ENCODE measurements at places on chromosomes 2 and 18.

DNA sequence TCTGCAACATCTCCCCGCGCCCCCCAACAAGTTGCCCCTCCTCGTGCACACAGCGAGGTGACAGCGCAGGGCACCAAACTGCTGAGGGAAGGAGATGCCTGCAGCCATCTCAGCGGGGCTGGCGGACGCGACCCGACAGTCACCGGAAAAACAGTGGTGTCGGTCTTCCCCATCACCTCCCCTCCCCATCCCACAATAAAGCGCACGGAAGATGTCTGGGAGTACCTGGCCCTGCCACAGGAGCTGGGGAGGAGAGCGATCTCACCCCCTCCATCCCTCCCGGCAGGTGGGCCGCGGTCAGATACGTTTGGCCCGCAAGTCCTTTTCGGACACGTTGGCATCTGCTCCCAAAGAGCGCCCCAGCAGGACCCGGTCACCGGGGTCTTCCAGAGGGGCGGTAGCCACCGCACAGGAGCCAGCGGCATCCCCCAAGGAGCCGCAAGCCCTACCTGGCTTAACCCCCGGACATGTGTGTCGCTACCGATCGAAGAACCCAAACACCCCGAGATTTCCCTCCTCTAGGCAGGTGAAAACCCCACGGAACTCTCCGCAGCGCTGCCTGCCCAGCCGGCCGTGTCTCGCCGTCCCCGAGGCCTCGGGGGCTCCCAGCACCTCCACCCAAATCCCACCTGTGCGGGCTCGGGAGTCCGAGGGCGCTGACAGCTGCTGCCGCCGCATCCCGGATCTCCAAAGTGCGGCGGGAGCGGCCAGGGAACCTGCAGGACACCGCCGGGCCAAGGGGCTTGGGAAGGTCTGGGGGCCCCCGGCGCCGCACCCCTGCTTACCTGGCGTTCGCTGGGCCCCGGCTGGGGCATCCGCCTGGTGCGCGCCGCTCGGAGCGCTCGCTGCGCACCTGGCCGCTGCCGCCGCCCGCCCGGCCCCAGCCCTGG lies 657 bp downstream of the ATP8B1 start:
- DNase-seq, result no peak

- peak; percentile 81 for DNase-seq
Measured at GRCh38 chr2:152369176-152369860, 34.3 kb downstream of the FMNL2 start.

- DNase-seq, result no peak
Measured at GRCh38 chr2:79876430-79876829, 363.6 kb downstream of the CTNNA2 start.

GRCh38 chr2:101820519-101820918 lies 123.0 kb downstream of the MAP4K4 start:
- peak; percentile 65 for DNase-seq

DNA sequence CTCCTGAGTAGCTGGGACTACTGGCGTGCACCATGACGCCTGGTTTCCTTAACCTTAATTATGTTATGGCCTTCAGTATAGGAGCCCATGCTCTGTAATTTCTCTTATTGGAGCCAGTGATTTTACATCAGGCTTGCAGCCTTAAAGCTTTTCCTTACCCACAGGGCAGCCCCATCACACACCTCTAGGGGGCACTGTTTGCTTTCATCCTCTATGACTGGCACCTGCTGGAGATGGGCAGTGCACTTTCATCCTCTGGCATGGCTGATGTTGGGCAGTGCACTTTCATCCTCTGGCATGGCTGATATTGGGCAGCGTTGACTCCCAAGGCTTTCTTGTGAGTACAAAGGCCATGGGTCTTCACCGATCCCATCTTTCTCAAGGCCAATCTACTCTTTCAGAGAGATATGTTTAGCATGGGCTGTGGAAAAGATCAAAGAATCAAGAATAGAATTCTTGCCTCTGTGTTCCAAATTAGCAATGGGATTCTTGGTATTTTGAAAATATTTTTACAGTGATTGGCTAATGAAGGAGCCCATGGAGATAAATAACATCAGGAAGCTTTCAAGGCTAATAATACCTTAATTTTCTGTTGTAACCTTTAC lies 80.7 kb upstream of the MEX3C start:
- peak; percentile 10 for DNase-seq

DNA sequence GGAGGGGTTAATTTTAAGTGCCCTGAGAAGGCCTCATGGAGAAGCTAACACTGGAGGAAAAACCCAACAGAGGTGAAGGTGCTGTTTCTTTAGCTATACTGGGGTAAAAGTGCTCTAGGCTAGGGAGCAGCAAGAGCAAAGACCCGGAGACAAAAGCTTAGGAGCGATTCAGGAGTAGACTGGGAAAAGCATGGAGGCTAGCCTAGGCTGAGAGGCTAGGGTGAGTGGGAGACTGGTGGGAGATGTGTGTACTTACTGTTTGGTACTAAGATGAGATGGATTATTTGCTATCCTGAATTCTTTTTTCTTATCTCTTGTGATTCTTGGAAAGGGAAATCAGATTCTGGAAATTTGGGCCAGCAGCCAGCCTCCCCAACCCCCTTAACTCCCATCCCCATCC lies 2.0 kb downstream of the GIGYF2 start:
- no peak for DNase-seq

- no peak for DNase-seq
Measured at GRCh38 chr18:48904847-48905394, 45.8 kb downstream of the SMAD7 start.

DNA sequence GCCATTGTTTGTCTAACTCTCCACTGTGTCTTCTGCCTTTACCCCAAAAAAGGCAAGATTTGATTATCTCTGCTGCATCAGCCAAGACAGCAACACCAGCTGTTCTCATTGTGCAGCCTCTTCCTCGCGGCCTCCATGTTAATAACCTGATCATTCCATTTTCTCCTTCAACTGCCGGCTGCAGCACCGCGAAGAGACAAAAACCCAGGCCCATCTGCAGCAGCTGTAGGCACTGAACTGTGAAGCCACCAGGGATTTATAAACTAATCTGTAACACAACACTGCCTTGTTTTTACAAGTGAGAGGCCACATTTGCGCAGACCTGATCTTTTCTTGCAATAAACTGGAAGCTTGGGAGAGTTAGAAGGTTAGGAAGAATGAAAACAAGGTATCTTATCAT lies 147.8 kb downstream of the SATB2 start:
- DNase-seq, result no peak

- DNase-seq, result peak; percentile 62
Measured at GRCh38 chr2:69685321-69686048, 41.9 kb upstream of the AAK1 start.
